ENCODE measurements at places on chromosomes 13 and 19.

GRCh38 chr13:22738357-22738756, 442.4 kb upstream of the SGCG start:
- no peak for DNase-seq

DNA sequence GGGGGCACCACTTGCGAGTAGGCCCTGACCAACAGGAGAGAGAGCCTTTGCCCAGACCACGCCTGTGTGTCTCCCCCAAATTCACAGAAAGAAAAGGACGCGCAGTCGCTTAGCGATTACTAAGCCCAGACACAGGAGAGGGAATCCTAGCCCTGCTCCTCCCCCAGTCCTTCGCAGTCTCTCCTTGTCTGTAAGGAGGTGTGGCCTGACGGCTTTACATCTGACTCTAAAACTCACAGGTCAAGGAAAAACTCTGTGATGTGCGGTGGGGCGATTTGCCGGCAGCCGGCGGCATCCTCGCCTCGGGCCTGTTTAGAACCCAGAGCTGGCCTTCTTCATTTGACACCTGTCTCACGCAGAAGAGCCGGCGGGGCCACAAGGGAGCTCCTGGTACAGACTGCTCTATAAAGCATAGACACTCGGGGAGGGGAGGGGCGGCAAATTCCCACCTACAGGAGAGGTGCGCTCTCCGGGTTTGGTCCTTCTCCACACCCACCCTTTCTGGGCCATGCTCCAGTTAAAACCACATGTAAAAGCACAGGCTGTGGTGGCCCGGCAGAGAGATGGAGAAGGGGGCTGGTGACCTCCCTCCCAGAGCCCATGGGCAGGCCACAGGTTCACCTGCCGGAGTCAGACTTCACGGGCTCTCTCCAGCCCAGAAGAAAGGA, 17.8 kb downstream of the GPR12 start:
- DNase-seq = no peak

GRCh38 chr19:45271098-45271734, 20.1 kb downstream of the MARK4 start:
- DNase-seq = no peak

- no peak for DNase-seq
Measured at GRCh38 chr19:3186160-3186688, 494 bp downstream of the NCLN start.

GRCh38 chr19:2121416-2122051, 24.8 kb downstream of the IZUMO4 start:
- no peak for DNase-seq

DNA sequence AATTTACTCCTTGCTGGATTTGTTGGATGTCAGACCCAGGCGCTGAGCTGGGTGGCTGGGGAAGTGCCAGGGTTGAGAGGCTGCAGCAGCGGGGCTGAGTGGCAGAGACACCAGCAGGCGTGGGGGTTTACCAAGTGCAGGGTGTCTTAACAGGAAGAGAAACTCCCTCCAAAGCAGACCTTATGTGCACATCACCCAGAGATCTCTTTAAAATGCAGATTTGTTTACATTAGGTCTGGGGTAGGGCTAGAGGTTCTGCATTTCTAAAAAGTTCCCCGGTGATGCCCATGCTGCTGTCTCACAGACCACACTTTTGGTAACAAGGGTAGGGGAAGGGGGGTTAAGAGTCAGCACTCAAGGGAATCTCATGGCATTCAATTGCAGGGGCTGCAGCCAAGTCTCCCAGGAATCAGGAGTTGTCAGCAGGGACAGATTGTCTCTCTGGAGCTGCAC, 80.7 kb upstream of the OLFM4 start:
- DNase-seq = no peak

- DNase-seq = no peak
Measured at GRCh38 chr13:99421271-99421670, 80.0 kb upstream of the TM9SF2 start.

DNA sequence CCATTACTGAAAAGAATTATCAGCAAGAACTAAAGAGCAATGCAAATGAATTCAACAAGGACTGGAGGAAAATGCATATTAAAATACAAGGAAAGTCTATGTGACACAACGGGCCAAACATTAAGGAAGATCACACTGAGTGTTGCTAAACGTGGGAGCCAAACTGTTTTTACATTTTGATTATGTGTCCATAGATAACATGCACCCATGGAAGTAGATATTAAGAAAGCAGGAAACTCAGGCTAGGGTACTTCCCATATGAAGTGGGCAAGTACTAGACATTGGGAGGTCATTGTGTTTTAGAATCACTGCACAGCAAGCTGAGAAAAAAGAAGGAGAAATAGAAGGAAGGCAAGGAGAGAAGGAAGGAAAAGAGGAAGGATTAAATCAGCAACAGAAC, 161.8 kb downstream of the KCTD12 start:
- DNase-seq = no peak

GRCh38 chr13:20441056-20441455, 84.6 kb downstream of the CRYL1 start:
- no peak for DNase-seq

DNA sequence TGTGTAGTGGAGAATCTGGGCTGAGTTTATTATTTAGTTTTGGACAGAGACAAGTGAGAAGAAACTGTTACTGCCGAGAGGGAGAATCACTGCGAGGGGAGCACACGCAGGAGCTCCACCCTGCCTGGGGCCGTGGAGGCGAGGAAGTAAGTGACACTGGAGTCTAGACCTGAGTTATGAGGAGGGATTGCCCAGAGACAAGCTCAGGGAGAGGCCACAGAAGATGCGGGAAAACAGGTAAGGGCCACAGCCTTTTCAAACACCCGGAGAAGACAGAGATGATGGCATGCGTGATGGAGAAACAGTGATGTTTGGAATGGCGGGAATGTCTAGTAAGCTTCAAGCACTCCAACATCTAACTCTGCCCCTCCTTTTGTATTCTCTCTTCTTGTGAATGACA, 84.1 kb downstream of the TNFSF11 start:
- DNase-seq = no peak

- DNase-seq = peak; percentile 75
Measured at GRCh38 chr19:46748325-46749109, 2.3 kb upstream of the STRN4 start.

DNA sequence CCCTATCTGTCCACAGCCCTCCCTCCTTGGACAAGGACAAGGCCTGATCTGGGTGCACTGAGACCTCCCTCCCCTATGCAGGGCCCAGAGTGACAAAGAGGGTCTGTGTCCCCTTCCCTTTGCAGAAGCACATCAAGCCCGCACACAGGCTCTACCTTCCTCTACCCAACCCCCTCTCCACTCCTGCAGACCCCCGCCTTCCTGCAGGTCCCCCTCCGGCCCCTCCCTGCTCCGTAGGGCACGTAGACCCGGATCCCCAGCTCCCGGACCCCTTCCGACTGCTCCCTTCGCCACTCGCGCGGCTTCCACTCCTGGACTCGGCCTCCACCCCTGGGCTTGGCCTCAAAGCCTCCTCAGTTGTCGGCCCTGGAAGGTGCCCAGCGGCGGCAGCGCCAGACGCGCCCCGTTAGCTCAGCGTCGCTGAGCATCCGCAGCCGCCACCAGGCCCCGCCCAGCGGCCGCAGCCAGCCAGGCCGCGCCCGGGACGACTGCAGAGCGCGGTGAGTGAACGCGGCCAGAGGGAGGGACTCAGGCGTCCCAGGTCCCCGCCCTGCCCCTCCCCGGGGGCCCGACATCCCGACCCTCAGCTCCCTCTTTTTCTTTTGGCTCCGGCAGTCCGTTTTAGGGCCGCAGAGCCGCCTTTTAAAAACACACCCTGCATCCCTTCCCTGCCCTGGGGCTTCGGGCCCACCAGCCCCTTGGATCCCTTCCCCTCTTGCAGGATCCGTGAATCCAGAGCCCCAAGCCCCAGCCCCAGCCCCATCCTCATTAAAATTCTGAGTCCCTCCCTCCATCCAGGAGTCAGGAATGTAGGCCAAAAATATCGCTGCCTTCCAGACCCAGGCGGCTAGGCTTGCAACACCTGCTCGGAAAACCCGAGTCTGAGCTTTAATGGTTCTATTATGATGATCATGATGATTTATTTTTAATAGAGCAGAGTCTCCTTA, 1.5 kb upstream of the MYADM start:
- DNase-seq = no peak

DNA sequence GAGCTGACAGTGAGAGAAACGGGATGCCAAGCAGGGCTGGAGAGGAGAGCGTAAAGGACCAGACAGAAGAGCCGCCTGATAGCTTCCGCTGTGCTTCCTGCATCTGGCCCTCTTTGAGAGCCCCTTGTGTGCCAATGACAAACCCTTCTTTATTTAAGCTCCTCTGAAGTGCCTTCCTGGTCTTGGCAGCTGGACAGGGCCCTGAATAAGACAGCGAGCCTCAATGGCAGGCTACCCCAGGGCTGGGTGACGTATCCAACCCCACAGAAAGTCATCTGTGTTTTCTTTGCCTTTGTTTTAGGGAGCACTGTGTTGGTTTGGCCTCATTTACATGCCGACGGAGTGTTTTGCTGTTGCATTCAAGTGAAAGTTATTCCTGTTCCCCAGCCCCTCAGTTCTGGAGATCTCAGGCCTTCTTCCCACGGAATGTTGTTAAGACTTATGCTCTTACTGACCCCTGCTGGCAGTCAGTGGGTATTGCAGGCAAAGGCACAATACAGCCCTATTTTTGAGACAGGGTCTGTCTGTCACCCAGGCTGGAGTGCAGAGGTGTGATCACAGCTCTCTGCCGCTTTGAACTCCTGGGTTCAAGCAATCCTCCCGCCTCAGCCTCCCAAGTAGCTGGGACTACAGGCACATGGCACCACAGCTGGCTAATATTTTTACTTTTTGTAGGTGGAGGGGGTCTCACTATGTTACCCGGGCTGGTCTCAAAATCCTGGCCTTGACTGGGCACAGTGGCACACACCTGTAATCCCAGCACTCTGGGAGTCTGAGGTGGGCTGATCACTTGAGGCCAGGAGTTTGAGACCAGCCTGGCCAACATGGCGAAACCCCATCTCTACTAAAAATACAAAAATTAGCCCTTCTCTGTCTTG, 16.8 kb downstream of the CCL25 start:
- DNase-seq = no peak

DNA sequence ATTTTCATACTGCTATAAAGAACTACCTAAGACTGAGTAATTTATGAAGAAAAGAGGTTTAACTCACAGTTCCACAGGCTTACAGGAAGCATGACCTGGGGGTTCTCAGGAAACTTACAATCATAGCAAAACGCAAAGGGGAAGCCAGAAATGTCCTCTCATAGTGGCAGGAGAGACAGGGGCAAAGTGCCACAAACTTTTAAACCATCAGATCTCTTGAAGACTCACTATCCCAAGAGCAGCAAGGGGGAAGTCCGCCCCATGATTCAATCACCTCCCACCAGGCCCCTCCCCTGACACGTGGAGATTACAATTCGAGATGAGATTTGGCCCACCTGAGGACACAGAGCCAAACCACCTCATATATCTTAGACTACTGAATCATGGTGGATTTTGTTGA, 198.7 kb downstream of the KCTD12 start:
- no peak for DNase-seq

DNA sequence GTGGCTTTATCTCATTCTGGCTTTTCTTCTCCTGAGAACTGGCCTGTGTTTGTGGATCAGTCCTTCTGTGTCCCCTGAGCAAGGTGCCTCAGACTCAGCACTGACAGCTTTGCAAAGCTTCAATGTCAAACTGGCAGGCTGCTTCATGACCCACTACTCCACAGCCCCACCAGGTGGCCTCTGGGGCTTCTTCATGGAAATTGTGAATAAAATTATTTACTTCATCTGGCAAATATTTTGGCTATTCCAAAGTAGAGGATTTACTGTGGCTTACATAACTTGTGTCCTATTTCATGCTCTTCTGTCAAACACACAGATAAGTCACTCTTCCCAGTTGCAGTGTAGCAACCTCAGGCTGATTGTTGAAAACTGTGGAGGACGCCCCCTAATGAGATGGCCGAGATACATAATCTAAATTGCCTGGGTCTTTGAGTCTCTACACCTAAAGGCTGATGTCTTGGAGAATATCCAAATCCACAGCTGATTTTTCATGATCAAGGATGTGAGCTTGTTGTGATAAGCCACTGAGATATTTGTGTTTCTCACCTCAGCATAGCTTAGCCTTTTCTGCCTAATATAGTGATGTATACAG, 721.9 kb upstream of the SLC10A2 start:
- no peak for DNase-seq

GRCh38 chr13:94218537-94218936, 260.9 kb downstream of the DCT start:
- DNase-seq = no peak

DNA sequence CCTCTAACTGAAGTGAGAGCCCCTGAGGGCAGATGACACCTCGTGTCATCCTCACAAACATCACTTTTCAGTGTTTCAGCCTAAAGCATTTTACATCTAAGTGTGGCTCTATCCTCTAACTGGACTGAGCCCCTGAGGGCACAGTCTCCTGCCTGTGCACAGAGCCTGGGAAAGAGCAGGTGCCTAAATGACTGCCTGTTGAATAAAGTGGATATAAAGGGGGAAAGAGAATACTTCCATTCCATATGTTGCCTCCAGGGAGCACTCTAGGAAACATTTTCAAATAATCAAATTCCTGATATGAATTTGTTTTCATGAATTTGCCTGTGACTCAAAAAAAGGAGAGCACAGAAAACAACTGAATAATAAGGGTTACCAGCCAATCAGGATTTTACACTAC, 32.2 kb downstream of the CNMD start:
- DNase-seq = no peak

Data from activated CD4-positive, alpha-beta T cell treated with anti-CD3 and anti-CD28 coated beads for 24 hours (primary cell).